ENCODE measurements at places on chromosomes 2 and 18.

- DNase-seq, result no peak
These were observed 749.2 kb upstream of the CRIM1 start for GRCh38 chr2:35606394-35606793.

DNA sequence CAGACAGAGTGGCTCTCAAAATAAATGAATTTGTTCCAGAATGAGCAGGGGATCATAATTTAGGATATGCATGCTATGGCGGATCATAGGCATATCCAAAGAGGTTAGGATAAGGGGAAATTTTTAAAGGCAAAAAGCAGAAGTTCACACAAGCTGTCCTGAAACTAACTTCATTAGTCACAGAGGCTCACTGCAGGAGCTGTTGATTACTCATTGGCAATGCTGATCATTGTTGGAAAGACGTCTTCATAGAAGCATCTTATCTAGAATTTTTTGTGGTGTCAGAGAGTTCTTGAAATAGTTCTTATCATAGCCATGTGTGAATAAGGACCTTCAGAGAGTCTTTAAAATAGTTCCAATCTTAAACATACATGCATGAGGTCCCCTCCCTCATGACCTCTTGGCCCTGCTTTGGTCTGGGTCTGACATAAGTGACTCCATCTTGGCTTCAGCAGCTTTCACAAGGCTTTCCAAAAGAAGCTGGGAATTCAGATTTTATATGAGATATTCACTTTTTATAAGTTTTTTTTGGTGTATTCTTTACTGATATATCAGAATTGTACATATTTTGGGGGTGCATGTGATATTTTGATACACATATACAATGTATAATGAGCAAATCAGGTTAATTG, 7.5 kb upstream of the CCDC195 start:
- no peak for DNase-seq

GRCh38 chr2:75647771-75648170, 1.2 kb downstream of the MRPL19 start:
- no peak for DNase-seq

DNA sequence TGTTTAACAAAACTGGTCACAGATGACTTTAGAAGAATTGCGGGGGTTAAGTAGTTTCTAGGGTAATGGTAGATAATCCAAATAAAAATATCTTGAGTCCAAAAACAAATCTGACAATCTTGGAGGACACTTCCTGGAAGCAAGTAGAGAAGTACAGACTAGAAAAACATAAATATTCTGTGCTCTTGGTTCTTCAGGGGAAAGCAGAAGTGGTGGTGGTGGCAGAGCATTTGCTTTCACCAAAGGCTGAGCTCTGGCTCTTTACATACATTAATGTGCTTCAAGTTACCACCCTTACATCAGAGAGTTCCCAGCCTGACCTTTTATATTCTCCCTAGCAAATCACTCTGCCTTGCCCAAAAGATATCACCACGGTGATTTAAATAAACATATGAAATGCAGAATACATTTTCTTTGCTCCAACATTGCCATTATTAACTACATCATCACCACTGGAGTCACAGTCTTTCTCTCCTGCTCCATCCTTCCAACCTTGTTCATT, 15.3 kb downstream of the PDE11A start:
- DNase-seq, result no peak

DNA sequence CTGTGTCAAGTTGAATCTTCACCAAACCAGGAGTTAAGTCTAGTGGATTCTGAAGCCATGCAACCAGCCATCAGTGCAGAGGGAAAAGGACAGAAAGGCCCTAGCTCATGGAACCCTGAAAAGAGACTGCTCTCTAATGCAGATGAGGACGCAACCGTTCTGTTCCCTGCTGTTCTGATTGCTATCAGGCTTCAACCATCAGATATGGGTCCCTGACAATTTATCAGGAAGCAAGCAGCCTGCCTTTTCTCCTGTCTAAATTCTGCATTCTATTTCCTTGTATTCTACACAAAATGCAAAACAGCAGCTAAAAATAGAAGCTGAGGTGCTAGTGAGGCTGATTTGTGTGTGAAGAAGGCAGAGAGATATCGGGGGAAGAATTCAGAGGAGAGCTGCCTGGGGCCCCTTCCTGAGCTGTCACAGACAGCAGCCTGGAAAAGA, 68.4 kb upstream of the RTN4 start:
- no peak for DNase-seq

- DNase-seq, result no peak
These were observed 9.9 kb upstream of the GPR35 start for GRCh38 chr2:240615396-240615795.

- no peak for DNase-seq
These were observed 4.9 kb downstream of the NEMP2 start for GRCh38 chr2:190529486-190530247.

- no peak for DNase-seq
These were observed 86.6 kb upstream of the NOSTRIN start for GRCh38 chr2:168715849-168716248.

DNA sequence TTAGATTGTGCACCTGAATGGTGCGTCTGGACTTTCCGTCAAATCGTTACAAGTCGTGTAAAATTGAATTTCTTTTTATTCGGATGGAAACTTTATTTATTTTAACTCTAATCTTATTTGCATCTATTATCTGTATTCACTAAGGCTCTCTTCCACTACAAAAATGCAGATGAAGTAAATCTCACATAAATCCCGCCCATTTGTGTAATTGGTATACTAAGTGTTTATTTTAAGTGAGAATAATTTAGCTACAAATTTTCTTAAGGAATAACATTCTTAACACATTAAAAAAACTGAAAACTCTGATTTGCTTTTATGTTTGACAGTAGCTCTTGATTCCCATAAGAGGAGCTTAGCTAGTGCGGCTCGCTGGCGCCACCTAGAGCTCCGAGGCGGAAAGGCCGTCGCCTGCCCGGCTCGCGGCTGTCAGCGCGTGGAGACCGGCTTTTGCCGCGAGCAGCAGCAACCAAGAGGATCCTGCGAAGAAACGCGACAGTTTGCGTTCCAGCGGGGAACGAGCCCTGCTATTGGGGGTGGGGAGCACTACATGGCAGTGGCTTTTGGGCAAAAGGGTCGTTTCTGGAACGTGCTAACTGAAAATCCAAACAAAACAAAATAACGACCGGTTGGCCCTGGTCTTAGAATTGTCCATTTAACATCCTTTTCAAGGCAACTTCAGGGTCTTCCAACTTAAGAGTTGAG, 6.7 kb downstream of the SP9 start:
- DNase-seq, result no peak

- no peak for DNase-seq
These were observed 6.2 kb downstream of the NAB1 start for GRCh38 chr2:190655113-190655512.

GRCh38 chr2:61978522-61978921, 73.0 kb downstream of the COMMD1 start:
- DNase-seq, result no peak

GRCh38 chr18:56235481-56236013, 402.8 kb downstream of the TXNL1 start:
- no peak for DNase-seq

GRCh38 chr2:206611736-206612135, 30.6 kb upstream of the FAM237A start:
- DNase-seq, result no peak

DNA sequence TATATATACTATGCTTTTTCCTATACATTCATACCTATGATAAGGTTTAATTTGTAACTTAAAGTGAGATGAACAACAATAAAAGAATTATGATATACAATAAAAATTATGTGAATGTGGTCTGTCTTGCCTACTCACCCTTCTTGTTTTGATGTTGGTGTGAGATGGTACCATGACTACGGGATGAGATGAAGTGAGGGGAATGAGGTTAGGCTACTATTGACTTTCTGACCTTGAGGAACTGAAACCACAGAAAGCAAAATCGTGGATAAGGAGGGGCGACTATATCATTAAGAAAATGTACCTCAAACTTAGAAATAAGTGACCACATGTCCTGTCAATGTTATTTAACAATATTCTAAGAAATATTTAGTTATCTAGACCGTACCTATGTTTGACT, 103.9 kb upstream of the PPP1CB start:
- no peak for DNase-seq

DNA sequence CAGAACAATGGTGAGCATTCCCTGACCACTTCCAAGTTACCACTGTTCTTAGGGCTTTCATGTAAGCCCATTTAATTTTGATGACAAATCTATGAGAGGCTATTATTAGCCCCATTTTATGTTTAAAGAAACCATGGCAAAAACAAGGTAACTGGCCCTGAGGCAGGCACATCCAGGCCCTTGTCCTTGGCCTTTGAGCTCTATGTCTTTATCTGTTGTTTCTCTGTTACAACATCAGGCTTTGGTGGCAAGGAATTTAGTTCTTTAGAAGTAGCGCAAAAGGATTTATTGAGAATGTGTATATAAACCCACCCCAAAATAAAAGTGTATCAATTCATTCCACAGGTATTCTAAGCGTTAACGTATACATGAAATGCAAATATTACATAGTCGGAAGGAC, 257.1 kb downstream of the HNMT start:
- DNase-seq, result no peak

- DNase-seq, result no peak
These were observed 1465.5 kb downstream of the SUCLG1 start for GRCh38 chr2:82993609-82994008.

DNA sequence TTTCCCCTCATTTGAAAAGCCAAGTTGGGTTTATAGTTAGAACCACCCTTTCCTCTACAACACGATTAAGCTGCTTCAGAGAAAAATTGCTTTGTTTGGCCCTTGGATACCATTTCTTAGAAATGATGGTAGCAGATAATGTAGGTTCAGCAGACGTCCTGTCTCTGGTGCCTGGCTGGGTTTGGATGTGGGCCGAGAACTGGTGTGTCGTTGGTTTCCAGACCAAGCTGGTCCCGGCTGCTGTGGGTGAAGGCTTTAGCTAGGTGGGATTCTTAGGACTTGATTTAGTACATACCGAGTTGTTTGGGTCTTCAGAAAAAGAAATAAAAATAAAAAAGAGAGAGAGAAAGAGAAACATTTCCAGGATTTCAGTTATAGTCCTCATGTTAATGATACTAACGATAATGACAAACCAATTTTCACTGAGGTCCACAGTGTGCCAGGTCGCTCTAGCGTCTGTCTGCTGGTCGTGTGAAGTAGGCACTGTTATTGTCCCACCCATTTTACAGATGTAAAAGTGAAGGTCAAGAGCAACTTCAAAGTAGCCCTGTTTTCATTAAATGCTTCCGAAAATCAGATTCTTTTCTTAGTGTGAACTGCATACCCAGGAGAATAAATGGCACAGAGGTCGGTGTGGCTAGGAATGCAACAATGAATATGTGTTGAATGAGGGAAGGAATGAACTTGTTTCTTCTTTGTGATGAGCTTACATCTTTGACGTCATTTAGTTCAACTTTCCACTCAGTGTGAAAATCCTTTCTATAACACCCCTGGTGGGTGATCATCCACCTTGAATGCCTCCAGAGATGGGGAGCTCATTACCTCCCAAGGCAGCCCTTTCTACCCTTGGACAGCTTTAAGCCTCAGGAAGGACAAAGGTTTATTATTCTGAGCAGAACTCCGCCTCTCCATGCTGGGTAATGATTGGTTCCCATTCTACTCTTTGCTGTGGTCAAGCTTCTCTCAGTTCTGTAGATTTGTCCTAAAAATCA, 115.9 kb downstream of the INHBB start:
- no peak for DNase-seq

DNA sequence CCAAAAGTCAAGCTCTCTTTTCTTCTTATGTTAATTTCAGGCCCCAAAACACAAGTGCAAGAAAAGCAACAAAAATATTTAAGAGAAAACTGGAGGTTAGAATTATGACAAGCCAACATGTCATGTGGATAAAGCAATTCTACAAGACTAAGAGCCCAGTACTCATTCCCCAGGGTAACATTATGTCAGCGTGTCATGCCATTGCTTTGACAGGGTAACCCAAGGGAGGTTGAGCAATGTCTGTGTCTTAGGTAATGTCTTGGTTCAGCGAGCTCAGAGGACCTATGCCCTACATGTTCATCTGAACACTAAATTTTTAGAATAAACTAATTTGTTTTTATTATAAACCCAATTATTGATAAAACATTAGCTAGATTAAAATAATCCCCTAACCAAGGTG, 173.2 kb upstream of the ZNF804A start:
- no peak for DNase-seq

- DNase-seq, result no peak
These were observed 12.5 kb upstream of the HOXD1 start for GRCh38 chr2:176175709-176176607.

GRCh38 chr2:71100195-71100964, 29.6 kb downstream of the MCEE start:
- no peak for DNase-seq

- DNase-seq, result no peak
These were observed 38.1 kb downstream of the TRAK2 start for GRCh38 chr2:201413143-201413542.

GRCh38 chr2:206968134-206969086, 29.1 kb downstream of the CPO start:
- DNase-seq, result no peak

DNA sequence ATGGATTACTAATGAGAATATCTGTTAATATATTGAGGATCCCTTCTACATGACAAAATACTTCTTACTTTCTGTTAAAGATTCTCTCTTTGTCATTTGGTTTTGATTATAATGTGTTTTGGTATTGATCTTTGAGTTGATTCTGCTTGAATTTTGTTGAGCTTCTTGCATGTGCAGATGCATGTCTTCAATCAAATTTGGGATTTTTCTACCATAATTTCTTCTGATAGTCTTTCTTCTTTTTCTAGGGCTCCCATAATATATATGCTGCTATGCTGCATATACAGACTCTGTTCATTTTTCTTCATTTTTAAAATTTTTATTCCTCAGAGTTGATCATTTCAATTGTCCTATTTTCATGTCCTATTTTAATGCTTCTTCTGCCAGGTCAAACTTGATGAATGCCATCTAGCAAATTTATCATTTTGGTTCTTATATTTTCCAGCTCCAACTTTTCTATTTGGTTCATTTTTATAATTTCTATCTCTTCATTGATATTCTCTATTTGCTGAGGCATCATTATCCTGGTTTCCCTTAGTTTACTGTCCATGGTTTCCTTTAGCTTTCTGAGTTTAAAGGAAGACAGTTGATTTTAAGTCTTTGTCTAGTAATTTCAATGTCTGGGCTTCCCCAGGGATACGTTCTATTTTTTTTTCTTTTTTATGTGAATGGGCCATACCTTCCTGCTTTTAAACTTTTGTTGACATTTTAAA, 244.7 kb downstream of the WDPCP start:
- no peak for DNase-seq

DNA sequence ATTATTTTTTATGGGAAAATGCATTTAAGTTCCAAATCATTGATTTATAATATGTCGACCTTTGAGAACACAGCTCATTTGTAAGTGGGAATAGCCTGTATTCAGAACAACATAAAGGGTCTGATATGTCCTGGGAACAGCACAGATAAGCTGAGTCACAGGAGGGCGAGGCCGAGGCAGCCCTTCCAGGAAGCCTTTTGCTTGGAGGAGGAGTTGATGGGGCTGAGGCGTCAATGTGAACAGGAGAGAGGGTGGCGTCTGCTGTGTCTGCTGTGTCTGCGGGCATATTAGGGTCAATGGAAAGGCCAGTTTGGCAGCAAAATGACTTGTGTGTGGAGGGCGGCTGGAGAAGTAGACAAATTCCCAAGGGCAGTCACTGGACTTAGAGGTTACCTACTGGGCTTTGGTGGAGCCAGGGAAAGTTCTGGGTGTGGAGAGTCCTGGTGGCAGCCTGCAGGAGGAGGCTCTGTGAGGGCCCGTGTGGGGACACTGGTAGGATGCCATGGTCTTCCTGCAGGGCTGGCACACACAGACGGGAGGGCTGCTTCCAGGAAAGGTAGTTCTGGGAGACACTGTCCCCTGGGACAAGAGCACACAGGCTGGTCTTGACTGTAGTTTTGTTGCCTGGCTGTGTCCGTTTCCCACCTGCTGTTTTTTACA, 128.1 kb downstream of the GLI2 start:
- no peak for DNase-seq

GRCh38 chr2:10620481-10620880, 69.3 kb downstream of the NOL10 start:
- DNase-seq, result no peak
